ENCODE measurements at places on chromosomes 3 and 15.

DNA sequence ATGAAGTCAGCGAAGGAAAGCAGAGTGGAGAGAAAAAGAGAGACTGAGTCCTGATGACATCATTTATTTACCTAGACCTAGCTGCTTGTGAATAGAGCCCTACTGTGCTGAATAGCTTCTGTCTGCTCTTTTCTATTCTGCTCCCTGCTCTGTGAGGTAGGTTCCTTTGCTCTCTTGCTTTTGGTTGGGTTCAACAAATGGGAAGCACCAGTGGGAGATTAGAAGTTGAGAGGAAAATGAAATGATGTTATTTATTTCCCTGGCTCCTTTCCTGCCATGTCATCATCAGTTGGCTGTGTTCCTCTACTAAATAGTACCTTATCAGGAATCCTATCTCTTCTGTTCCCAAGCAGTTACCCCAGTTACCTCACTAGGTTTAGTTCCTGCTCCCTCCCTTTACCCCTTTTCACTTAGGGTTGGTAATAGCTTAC lies 23.5 kb downstream of the DTWD1 start:
- no peak for DNase-seq

GRCh38 chr3:108744762-108745161 lies 12.4 kb downstream of the RETNLB start:
- DNase-seq, result no peak

- no peak for DNase-seq
Observed at GRCh38 chr3:16388850-16389441, 123.9 kb downstream of the OXNAD1 start.

GRCh38 chr3:9934993-9935392 lies 1.4 kb downstream of the CRELD1 start:
- DNase-seq, result no peak

GRCh38 chr3:105316331-105316730 lies 50.4 kb upstream of the ALCAM start:
- DNase-seq, result no peak

All from Caki2 (cell line).